NCI-H2171 treated with DMSO at 0.1 percent for 48 hours (cell line): ENCODE measurements at places on chromosomes 4 and X.

DNA sequence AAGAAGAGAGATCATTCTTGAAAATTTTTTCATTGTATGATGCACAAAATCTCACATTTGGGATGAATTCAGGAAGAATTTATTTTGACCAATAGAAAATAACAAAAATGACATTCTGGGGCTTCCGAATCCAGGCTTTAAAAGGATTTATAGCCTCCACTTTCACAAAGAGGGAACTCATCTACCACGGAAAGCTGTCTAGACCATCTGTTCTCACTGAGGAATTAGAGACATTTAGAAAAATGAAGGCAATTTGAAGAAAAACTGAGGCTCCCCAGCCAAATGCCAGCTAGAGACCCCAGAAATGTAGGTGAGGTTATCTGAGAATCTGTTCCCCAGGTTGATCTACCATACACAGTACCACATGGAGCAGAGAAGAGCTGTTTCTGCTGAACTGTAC is 464.3 kb downstream of the TMA16 start:
- DNase-seq: no peak

- no peak for DNase-seq
These were observed 901.8 kb downstream of the GLUD2 start for GRCh38 chrX:121949041-121949760.

DNA sequence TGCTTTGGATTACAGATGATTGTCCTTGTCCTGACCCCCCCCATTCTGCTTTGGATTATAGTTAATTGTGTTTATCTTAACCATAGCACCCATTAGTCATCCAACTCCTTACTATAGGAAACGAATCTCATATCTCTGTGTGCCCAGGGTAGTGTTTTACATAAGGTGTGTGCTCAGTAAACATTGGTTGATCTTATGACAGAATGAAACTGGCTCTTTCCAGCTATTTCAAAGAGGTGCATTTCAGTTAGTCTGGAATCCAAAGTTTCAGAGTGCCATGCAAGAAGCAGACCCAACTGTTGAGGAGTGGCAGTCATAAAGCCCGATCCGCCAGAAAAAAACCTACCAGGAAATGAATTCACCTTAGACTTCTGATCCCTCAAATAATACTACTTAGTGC is 14.7 kb downstream of the TRIM2 start:
- DNase-seq: no peak

DNA sequence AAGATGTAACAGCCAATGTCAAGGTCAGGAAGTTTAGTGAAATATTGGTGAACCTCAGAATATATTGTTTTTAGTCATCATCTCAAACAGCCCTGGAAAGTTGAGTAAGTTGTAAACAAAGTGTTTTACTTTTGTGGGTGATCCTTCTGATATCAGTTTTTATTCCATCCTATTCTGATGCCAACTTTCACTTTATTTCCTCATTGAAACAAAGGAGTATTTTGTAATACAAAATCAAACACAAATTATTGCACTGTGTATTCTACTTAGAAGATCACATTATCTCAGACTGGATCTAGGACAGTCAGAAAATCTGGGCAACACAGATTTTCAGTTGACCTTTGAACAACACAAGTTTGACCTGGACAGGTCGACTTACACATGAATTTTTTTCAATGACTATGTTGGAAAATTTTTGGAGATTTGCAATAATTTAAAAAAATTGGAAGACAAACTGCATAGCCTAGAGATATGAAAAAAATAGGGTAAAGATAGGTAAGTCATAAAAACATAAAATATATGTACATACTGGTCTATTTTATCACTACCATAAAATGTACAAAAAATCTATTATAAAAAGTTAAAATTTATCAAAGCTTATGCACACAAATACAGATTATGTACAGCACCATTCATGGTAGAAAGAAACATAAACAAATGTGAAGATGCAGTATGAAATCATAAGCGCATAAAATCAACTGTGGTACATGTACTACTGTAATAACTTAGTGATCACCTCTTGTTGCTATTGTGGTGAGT is 709.1 kb upstream of the FAM241A start:
- DNase-seq: no peak

- DNase-seq: no peak
These were observed 290.7 kb upstream of the FAM241A start for GRCh38 chr4:111854494-111855087.

- no peak for DNase-seq
These were observed 457.1 kb upstream of the BOD1L1 start for GRCh38 chr4:14084598-14084997.

DNA sequence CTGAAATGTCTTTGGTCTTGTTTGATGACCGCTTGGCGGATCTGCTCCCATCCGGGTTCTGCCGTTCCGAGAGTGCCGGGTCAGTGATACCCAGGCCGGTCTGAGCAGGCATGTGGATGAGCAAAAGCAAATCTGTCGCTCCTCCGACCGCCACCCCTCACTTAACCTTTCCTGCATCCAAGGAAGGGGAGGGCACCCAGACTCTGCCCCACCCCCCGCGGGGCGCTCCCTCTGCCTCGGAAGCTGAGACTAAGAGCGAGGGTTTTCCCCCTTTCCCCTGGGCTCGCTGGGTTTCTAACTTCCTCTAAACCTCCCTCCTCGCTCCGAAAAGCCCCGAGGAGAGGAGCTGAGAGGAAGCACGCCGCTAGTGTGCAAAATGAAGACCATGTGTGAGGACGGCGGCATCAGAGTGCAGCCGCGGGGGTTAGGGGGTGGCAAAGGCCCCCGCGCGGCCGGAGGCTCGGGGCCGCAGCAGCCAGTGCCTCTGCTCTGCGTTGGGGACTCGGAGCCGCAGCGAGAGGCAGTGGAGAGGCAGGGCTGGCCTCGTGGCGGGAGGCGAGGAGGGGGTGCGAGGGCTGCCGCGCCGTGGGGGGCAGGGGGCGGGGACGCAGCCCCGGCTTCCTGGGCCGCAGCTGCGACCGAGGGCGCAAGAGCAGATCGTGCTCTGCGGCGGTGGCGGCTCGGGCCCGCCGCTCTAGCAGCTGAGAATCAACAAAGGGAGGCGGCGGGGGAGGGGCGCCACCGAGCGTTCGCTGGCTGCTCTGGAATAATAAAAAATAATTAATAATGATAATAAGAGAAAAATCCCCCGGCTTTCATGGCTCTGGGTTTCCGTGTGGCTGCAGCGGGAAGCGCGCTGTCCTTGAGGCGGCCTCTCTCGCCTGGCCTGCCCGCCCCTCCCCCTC is 55.8 kb upstream of the BCOR start:
- DNase-seq: peak; percentile 74

DNA sequence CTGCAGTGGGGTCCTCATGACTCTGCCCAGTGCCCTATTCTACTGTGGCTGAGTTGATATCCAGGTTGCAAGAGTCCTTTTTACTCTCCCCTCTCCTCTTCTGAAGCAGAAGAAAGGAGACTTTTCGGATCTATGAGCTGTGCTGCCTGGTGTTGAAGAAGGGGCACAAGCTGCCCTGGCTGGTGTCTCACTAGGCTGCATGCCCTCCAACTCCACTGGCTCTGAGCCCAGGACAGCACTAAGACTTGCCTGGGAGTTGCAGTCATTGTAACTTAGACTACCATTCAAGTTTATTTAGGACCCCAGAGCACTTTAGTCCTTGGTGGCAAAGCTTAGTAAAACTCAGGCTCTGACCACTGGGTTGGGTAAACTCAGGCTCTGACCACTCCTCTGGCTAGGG is 89.4 kb downstream of the GABRB1 start:
- DNase-seq: no peak
